ENCODE measurements at places on chromosomes 2 and 18.
A peak's percentile ranks its signal among the peaks of the same experiment; 100 is the strongest.

GRCh38 chr2:112884869-112885505, 26.0 kb upstream of the IL37 start:
- peak; percentile 21 for DNase-seq

- no peak for DNase-seq
These were observed 22.4 kb downstream of the CRYGD start for GRCh38 chr2:208101716-208102631.

GRCh38 chr2:158762336-158762735, 32.8 kb upstream of the DAPL1 start:
- no peak for DNase-seq

DNA sequence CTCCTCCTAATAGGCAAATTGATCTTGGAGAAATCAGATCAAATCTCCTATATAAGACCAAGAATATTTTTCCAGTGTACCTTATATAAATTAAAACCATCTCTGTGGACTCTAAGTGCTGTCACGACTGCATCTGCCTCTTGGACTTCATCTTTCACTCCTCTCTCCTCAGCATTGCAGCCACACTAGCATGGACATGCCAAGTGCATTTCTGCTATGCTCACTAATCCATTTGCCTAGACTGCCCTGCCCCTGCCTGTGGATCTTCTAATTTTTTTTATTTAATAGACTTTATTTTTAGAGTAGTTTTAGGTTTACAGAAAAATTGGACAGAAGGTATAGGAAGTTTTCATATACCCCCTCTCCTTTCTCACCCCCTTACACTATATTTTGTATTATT, 146.7 kb upstream of the VWC2L start:
- DNase-seq: no peak

DNA sequence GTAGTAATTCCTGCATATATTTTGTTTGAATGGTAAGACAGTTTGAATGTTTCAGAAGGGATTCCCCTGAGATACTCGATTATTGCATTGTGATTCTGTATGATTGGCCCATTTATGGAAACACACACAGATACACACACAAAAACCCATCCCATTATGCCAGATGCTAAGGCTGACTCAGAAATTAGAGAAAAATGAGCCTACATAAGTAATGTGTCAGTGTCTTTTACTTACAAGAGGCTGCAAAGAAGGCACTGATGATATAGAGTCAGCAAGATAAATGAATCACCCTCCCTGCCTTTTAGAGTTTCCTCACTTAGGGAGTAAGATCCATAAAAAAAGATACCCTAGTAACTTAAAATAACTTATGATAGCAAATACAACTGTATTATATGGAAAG, 1481.1 kb upstream of the ACVR2A start:
- no peak for DNase-seq

DNA sequence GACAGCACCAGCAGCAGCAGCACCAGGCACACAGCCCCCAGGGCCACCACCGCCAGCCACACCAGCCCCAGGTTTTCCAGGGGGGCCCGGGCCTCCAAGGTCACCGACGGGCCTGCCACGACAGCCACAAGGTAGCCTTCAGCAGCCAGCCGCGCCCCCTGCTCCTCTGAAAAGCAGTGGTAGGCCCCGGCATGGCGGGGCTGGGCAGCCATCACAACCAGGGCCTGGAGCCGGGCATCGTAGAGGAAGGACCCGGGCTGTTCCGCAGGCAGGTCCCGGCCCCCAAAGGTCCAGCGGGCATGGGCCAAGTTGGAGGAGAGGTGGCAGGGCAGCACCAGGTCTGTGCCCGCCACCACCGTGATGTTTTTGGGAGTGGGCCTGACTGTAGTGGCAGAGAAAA, 3.3 kb upstream of the ANKRD39 start:
- no peak for DNase-seq

- no peak for DNase-seq
These were observed 31.0 kb downstream of the ANKRD29 start for GRCh38 chr18:23631746-23632145.

DNA sequence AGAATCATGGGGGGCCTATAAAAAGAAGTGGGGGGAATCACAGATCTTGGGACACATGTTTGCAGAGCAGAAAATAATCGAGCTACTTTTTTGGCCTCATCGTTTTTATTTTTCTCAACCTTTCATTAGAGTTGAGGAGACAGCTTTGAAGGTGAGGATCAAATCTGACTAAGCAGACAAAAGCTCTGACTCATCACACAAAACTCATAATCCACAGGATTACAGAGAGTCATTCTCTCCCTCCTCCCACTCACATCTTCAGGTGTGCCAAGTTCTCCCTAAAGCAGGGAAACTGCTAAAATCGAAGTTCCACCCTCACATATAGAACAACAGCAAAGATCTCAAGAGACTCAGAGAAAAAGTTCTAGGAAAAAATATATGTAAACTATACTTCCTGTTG, 15.6 kb downstream of the BAZ2B start:
- no peak for DNase-seq

GRCh38 chr18:46449499-46449898, 207.5 kb downstream of the LOXHD1 start:
- DNase-seq: no peak

DNA sequence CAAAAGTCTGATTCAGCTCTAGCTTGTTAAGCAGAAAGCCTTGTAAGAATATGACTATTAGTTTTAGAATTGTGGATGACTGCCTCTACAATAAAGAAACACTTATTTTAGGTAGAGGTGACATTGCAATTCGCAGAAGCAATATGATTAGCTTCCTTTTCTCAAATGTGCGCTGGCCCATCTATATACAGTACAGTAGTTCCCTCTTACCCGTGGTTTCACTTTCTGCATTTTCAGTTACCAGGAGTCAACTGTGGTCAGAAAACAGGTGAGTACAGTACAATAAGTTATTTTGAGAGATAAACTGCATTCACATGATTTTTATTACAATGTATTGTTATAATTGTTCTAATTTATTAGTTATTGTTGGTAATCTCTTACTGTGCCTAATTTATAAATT, 405.1 kb downstream of the GPD2 start:
- no peak for DNase-seq

- no peak for DNase-seq
These were observed 481.4 kb downstream of the CMPK2 start for GRCh38 chr2:6384341-6384740.

GRCh38 chr2:64166637-64167420, 22.6 kb upstream of the PELI1 start:
- DNase-seq: no peak

- no peak for DNase-seq
These were observed 143.7 kb upstream of the NOSTRIN start for GRCh38 chr2:168658706-168659105.

DNA sequence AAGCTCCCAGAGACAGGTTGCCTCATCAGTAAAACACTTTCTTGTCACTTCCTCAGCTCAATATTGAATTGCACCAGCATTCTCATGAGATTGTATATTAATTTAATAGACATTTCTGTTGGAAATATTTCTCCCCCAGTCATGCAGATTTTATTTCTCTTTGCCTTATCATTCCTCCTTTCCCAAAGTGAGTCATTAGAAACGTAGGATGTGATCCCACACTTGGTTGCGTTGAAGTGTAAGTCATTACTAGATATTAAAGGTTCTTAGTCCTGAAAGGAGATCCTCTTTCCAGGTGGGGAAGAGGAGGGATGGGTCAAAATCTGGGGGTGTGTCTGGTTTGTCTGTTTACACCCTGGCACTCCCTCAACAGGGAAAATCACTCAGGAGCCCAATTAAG, 438.2 kb downstream of the SLC4A3 start:
- no peak for DNase-seq

- DNase-seq: no peak
These were observed 156.4 kb downstream of the NRXN1 start for GRCh38 chr2:50875561-50875960.

Data from hippocampal formation (tissue), 2 donors.